ENCODE measurements at places on chromosomes 5 and 9. TPM values are rescaled to one million over a fixed set of nuclear protein-coding genes. Genes with fewer than 3 reads are reported as not detected.

DNA sequence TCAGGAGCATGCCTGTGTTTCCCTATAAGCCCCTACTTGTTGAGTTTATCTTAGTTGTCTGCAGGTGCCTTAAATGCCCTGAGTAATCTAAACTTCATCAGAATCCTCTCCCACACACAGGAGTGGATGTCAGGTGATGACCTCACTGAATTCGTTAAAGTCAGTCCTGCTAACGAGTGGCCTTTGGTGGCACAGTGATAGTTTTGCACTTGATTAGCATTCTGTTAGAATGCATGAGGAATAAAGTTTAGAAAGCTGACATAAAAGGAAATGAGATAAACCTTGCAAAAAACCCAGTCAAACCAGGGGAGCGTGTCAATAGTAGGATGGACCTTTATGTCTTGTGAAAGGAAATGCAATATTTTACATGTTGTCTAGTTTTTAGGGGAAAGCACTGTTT lies 4.5 kb downstream of the TRIM32 start:
- no peak for DNase-seq

DNA sequence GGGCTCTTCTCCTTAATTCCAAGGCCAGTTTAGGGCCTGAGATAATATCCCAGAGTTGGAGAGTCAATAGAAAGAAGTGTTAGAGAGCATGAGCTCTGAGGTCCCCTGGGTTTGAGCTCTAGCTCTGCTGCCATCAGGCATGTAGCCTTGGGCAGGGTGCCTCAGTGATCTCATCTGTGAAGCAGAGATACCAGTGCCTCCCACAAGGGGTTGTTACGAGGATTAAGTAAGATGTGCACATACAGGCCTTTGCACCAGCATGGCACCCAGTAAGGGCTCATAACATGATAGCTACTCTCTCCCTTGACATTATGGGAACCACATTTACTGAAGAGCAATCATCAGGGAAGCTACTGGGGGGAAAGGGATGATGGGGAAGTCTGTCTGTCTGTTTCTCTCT lies 265.7 kb downstream of the HSPA4 start:
- DNase-seq = no peak

CD74 gene
- polyA plus RNA-seq = 278 TPM

DNA sequence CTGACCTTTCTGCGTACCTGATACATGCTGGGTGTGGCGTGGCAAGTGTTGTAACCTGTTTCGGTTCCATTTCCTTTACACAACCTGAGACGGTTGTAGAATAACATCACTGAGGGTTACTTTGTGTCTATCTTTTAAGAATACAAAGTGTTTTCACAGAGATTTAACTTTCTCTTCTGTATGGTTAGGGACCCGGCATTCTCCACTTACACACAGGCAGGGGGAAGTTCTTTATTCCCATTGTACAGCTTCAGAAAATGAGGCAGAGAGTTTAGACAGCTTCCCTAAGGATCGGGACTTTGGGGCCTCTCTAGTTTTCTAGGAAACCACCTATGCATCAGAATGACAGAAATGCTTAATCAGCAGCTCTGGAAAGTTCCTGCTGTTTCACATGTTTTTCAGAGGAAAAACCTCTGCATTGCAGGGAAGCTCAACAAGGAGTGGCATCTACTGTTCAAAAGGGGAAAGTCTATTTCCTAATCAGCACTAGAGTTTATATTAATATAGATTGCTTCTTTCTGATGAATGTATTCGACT lies 41.3 kb downstream of the CAST start:
- peak; percentile 17 for DNase-seq

SPINK7 gene
- 0.82 TPM for polyA plus RNA-seq

PCDHGA9 gene
- 5.5 TPM for polyA plus RNA-seq

TMEM232 gene
- polyA plus RNA-seq = 6.3 TPM

DNA sequence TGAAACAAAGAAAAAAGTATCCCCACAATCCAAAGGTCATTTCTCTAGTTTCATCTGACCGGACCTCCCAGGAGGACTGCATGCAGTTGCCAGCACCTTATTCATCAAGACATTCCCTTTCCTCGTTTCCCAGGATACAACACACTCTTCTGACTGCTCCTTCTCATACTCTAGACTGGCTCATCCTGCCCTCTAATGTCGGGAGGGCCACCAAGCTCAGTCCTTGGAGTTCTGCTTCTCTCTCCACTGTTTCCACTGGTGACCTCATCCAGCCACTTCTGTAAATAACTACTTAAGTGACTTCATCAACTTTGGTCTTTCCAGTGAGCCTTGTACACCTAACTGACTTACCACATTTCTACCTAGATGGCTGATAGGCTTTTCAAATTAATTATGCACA lies 179.1 kb downstream of the EPB41L4A start:
- no peak for DNase-seq

PPP3R2 gene
- polyA plus RNA-seq = 0.10 TPM

DNA sequence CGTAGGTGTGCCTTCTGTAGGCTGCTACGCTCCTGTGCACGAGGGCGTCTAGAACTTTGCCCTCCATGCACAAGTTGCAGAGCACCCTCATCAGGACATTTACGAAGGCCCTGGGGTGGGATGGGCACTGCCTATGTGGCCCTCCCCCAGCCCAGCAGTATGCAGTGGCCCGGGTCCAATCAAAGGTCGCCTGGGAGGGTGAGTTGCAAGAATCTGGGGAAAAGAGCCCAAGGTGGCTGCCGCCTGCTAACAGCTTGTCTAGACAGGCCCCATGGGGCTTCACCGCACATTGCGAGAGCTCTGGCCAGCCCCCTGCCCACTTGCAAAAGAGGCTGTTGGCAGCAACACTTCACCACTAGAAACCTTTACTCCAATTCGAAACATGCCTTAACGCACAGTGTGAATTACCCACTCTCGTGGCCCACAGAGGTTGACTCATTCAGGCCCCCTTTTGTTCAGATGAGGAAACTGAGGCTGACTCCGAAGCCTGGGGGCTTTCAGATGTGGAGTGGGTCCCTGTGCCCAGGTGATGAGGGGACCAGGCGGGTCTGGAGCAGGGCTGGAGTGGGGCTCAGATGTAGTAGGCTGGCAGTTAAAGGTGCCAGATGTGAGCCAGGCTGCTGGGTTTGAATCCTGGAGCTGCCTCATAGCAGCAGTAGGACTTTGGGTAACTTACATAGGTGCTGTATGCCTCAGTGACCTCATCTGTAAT lies 31.8 kb upstream of the IL17B start:
- DNase-seq = no peak

PDZD2 gene
- 18.9 TPM for polyA plus RNA-seq

- peak; percentile 19 for DNase-seq
These were observed 26.0 kb downstream of the ARRDC3 start for GRCh38 chr5:91357012-91357634.

CDH18 gene
- 1.5 TPM for polyA plus RNA-seq

- DNase-seq = no peak
These were observed 134.1 kb downstream of the PAPPA start for GRCh38 chr9:116287721-116288120.

- no peak for DNase-seq
These were observed 43.3 kb downstream of the NCS1 start for GRCh38 chr9:130215341-130216119.
